Activated CD4-positive, alpha-beta T cell treated with anti-CD3 and anti-CD28 coated beads, Interleukin-2, amount 50 U/mL, for 16 hours (primary cell): ENCODE measurements at places on chromosomes 16 and 17.

DNA sequence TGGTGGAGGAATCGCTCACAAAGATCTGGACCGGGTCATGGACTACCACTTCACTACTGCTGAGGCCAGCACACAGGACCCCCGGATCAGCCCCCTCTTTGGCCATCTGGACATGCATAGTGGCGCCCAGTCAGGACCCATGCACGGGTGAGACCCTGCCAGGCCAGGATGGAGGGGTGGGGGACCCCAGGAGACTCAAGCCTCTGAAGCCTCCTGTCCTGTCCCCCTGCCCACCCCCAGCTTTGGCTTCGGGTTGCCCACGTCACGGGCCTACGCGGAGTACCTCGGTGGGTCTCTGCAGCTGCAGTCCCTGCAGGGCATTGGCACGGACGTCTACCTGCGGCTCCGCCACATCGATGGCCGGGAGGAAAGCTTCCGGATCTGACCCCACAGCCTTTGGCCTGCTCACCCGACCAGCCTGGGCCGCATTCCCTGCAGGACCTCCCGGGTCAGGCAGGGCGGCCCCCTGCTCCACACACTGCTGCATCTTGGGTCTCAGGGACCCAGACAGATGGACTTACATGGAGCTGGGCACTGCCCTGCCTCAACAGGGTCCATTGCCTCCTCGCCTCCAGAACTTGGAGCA, 3.8 kb downstream of the BCKDK start:
- DNase-seq: no peak

DNA sequence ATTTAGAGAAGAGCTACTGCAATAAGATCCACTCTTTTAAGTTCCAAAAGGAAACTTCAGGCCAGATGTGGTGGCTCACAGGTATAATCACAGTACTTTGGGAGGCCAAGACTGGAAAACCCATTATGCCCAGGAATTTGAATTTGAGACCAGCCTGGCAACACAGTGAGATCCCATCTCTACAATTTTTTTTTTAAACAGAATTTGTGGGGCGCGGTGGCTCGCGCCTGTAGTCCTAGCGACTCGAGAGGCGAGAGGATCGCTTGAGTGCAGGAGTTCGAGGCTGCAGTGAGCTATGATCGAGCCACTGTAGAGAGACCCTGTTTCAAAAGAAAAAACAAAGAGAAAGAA, 793 bp downstream of the COG7 start:
- no peak for DNase-seq

- DNase-seq: no peak
Measured at GRCh38 chr17:21186399-21187187, 27.4 kb downstream of the TMEM11 start.

- no peak for DNase-seq
Measured at GRCh38 chr16:72174726-72175125, 2.8 kb upstream of the PMFBP1 start.

DNA sequence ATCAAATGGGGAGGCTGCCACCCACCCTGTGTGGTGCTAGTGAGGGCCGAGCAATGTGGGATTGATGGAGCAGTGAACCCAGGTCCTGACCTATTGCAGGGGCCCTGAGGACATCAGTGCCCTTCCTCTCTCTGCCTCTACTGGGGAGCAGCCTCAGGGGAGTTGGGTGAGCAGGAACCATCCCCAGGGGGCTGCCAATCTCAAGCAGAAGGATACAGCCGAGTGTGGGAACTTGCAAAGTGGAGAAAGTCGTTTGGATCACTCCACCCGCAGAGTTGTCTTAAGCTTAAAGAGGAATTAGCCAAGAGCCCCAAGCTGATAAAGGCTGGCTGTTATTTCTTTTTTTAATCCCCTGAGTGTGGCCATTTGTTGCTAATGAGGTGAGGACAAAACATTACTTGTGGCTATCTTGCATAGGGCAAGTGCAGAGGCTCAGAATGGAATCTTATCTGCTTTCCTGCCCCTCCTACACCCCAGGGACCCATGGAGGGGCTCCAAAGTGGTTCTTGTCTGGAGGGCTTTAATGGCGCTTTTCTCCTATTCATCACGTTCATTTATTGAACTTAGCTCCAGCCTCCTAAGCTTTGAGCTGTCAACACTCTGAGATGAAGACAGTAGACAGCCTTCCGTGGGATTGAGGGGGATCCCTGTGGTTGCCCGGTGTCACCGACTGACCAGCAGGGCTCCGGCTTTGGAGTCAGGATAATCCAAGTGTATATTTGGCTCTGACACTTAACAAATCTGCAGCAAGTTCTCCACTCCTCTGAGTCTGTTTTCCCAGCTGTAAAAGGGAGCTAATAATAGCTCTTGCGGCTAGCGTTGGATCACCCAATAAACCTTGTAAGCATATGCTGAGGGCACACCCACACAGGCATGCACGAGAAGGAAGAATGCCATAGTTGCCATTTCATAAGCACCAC, 45.1 kb downstream of the MYH11 start:
- DNase-seq: no peak

GRCh38 chr16:78931678-78932077, 668.9 kb downstream of the MAF start:
- no peak for DNase-seq

- DNase-seq: no peak
Measured at GRCh38 chr17:72432881-72433280, 312.1 kb downstream of the SOX9 start.

DNA sequence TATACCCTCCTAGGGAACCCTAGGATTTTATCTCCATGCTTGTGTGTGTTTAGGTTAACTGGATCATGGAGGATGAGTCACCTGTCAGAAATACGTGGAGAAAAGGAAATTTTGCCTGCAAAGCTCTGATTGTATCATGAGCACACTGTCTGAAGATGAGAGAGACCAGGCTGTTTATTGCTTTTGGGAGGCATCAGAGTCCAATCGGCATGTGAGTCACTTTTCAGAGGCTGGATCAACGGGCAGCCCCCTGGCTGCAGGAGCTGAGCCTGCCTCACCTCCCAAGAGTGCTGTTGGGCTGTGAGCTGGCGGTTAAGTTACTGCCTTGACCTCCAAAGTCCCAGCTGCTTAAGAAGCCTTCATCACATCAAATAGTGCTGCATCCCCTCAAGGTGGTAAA, 41.5 kb upstream of the MED9 start:
- no peak for DNase-seq

DNA sequence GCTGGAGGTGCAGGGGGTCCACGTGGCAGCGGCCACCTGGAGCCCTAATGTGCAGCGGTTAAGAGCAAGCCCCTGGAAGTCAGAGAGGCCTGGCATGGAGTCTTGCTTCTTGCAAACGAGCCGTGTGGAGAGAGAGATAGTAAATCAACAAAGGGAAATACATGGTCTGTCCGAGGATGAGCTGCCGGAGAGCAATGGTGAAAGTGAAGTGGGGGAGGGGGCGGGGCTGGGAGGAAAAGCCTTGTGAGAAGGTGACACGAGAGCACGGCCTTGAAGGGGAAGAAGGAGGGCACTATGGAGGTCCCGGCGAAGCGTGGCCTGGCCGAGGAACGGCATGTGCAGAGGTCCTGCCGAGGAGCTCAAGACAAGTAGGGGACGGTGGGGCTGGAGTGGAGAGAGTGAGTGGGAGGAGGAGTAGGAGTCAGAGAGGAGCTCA, 6.0 kb upstream of the SERPINF1 start:
- no peak for DNase-seq

GRCh38 chr17:16929035-16929680, 42.8 kb downstream of the TNFRSF13B start:
- DNase-seq: no peak

DNA sequence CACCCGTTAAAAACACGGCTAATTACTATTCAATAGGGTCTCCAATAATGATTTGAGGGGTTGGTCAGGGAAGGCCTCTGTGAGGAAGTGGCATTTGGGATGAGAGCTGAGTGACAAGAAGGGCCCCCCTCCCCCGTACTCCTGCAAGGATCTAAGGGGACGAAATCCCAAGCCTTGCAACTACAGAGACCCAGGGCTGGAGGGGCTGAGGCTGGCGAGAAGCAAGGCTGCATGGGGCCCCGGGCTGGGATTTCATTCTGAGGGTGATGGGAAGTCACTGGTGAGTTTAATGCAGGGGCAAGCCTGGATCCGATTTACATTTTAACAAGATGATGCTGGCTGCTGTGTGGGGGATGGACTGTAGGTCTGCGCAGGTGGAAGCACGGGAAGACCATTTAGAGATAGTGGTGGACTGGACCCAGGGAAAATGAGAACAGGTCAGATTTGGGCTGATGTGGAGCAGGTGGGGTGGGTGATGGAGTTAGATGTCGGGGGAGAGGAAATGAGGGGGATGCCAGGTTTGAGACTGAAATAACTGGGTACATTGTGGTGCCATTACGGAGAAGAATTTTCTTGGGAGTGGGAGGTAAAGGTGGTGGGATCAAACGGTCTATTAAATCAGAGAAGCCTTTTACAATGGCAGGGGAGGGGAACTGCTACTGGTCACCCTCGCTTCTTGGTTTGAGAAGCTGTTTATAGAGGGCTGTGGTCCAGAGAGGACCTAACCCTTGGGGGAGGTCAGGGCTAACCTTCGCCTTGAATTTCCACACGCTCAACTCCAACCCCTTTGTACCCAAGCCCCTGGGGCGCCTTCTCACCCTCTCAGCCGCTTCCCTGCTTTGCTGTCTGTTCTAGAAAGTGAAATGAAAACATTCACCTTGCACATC, 932 bp upstream of the MYBBP1A start:
- no peak for DNase-seq

DNA sequence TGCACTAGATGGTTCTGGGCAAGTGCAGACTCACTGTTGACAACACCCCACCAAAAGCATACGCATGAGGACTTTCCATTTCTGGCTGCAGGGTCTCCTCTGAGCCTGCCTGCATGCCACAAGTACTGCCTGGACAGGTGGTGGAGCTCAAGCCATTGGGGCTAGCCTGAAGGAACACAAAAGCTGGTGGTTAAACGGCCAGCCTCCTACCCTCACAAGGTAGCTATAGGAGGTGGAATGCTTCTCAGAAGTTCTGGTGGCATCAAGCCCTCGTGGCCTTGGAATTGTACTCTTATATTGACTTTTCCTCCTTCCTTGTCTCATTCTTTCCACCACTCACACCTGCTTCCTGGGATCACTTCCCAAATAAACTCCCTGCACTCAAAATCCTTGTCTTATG, 56.6 kb upstream of the BCAR1 start:
- DNase-seq: no peak

GRCh38 chr16:76941113-76941512, 249.9 kb upstream of the MON1B start:
- no peak for DNase-seq

DNA sequence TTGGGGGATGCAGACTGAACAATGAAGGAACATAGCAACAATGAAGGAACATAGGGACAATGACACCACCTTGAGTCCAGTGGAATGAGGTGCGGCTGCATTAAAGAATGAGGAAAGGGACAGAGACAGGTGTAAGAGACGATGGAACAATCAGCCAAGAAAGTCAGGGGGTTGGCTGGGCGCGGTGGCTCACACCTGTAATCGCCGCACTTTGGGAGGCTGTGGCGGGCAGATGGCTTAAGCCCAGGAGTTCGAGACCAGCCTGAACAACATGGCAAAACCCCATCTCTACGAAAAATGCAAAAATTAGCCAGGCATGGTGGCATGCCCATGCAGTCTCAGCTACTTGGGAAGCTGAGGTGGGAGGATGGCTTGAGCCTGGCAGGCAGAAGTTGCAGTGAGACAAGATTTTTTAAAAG, 13.6 kb upstream of the CBFB start:
- DNase-seq: no peak

DNA sequence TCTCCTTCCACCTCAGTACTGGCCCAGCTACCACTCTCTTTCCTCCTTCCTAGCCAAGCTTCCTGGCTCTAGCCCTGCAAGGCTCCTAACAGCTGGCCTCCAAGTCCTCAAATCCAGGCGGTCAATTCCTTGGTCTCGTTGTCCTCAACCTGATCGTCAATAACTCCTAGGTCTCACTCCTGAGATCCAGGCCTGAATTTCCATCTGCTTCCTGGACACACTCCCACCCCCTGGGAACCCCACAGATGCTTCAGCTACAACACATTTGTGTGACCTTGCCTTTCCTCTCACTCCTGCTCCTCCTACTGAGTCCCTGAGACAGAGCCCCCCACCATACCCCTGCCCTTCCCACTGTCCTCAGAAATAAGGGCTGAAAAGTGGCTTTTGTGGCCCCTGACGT, 2.3 kb downstream of the ENKD1 start:
- DNase-seq: no peak

- DNase-seq: peak; percentile 92
Measured at GRCh38 chr17:40564883-40565768, at the start of gene CCR7. Gene CCR7 (minus strand): TSS chr17:40565472. CDS start chr17:40565409, 63 bp downstream.

- DNase-seq: no peak
Measured at GRCh38 chr16:12220766-12221165, 244.2 kb downstream of the SNX29 start.

- DNase-seq: peak; percentile 75
Measured at GRCh38 chr16:660459-661183, 7.3 kb upstream of the RHOT2 start.

GRCh38 chr16:12515746-12516145, 287.9 kb downstream of the CPPED1 start:
- DNase-seq: no peak

GRCh38 chr16:54291656-54292487, 5.3 kb upstream of the IRX3 start:
- no peak for DNase-seq

GRCh38 chr17:49527927-49528651, 33.0 kb downstream of the NGFR start:
- no peak for DNase-seq

GRCh38 chr17:72152387-72152929, 31.6 kb downstream of the SOX9 start:
- no peak for DNase-seq

GRCh38 chr17:20173091-20173490, 163.9 kb downstream of the SPECC1 start:
- no peak for DNase-seq

DNA sequence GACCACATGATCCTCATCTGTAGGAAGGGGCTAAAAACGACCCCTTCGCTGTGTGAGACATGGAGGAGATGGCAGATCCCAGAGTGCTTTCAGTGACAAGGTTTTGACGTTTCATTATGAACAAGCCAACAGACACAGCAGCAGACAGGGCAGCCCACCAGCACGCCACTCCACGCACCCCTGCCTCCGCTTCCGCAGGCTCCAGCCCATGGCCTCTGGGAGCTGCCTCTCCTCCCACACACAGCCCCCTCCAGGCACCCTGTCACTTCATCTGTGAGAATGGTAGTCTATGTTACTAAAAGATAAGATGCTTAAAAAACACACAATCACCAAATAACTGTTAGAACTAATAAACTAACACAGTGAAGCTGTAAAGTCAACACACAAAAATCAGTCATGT, 12.3 kb upstream of the ADCY7 start:
- no peak for DNase-seq

- no peak for DNase-seq
Measured at GRCh38 chr17:37713624-37714023, 31.2 kb downstream of the HNF1B start.

- DNase-seq: no peak
Measured at GRCh38 chr16:17936766-17937402, 399.7 kb downstream of the NPIPA8 start.

GRCh38 chr16:70563636-70564035, 40.0 kb downstream of the SF3B3 start:
- DNase-seq: no peak
